ENCODE measurements at places on chromosomes 5 and 9.

- no peak for DNase-seq
Observed at GRCh38 chr5:79886925-79887655, 104.0 kb downstream of the MTX3 start.

GRCh38 chr5:153158608-153159007, 331.9 kb upstream of the GRIA1 start:
- no peak for DNase-seq

DNA sequence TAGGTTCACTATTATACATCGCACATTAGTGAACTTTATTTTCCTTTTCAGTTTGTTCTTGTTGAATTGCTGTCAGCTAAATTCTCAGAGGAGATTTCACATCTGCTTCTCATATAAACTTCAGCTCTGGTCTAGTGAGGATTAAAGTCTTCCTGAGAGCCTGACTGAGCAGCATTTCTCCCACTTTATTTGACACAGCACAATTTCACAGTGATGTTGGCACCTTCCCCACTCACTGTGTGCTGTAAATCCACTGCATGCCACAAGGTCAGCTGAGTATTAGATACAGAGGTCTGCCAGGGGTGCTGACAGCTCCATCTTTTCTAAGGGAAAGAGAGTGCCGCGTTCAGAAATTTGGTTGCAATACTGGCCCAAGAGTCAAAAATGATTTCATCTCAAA, 567.4 kb downstream of the PRR16 start:
- DNase-seq = peak; percentile 5

DNA sequence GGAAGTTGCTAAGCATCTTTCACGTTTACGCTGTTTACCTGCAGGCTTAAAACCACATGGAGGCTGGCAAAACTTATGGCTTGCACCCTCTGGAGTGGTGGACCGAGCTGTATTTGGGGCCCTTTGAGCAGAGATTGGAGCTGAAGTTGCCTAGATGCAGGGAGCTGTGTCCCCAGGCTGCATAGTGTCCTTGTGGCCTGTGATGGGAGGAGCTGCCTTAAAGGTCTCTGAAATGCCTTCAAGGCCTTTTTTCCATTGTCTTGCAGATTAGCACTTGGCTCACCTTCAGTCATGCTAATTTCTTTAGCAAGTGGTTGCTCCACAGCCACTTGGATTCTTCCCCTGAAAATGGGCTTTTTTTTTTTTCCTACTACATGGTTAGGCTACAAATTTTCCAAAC, 81.5 kb upstream of the CHD1 start:
- DNase-seq = no peak

DNA sequence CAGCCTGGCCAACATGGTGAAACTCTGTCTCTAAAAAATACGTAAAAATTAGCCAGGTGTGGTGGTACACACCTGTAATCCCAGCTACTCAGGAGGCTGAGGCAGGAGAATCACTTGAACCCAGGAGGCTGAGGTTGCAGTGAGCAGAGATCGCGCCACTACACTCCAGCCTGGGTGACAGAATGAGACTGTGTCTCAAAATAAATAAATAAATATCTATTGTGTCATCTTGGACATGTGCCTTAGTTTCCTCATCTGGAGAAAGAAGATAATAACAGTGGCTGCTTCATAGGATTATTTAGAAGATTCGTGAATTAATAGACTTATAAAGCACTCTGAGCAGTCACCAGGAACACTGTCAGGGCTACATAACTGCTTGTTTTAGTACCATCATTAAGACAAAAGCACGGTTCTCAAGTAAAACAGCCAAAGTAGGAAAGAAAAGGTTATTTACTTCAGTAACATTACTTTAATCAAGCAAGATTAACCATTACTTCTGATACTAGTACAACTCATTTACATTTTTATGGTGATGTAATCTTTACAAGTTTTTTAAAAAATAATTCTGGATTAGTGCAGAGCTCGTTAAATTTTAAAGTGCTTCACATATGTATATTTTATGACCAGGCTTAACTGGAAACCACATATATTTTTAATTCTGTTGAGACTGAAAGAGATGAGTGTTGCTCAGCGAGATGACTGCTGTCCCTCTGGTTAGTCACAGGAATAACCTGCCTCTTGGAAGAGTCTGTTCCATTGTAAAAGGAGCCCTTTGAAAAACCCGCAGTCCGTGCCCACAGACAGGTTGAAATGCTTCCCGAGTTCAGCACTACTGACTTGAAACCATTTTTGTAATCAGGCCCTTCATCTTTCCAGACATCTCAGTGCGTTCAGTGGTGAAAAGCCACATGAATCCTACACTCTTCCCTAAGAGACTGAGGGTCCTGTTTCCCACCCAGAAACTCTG, 36.7 kb downstream of the ANKH start:
- DNase-seq = no peak
